ENCODE measurements at places on chromosomes 3 and 15. TPM values are rescaled to one million over a fixed set of nuclear protein-coding genes. Genes with fewer than 3 reads are reported as not detected.

The TM4SF1 gene
- 146 TPM for total RNA-seq

The PIAS1 gene
- total RNA-seq: 73.1 TPM

GRCh38 chr15:75212200-75212858 lies 10.6 kb downstream of the C15orf39 start:
- H3K4me1 ChIP-seq: peaks cover 26% of the 10 kb centered on the region
- no peak overlapping the region for H3K27ac ChIP-seq
- peaks cover 73% of the 10 kb centered on the region for H3K36me3 ChIP-seq
- no peak overlapping the region for H3K4me3 ChIP-seq
- DNase-seq: no peak
- no peaks in the 10 kb centered on the region for H3K27me3 ChIP-seq

- DNase-seq: no peak
- H3K4me3 ChIP-seq: no peak overlapping the region
- H3K4me1 ChIP-seq: peaks cover 20% of the 10 kb centered on the region
- peaks cover 26% of the 10 kb centered on the region for H3K36me3 ChIP-seq
- H3K27me3 ChIP-seq: no peaks in the 10 kb centered on the region
Measured at GRCh38 chr15:90547540-90547939, 17.8 kb downstream of the CRTC3 start.

DNA sequence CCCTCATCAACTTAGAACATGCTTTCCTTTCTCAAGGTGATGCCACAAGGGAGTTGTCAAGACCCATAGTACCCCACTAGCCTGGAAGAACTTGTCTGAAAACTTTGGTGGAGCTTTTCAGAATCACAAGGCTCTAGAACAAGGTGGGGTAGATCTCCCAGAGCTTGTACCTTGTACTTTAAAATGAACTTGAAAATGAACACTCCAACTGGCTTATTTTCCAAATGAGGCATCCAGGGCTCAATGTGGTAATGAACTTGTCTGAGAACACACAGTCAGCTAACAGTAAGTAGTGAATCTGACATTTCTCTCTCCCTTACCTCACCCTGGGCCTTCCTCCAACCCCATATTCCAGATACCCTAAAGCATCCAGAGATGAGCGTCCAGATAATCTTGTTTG lies 81.8 kb upstream of the THBS1 start:
- H3K27ac ChIP-seq: no peak overlapping the region
- no peak overlapping the region for H3K4me3 ChIP-seq
- DNase-seq: no peak
- no peaks in the 10 kb centered on the region for H3K27me3 ChIP-seq

All from lower lobe of right lung (tissue), 2 donors.